C1 segment of cervical spinal cord (tissue), 14 donors: ENCODE measurements at places on chromosomes 1 and 21.

DNA sequence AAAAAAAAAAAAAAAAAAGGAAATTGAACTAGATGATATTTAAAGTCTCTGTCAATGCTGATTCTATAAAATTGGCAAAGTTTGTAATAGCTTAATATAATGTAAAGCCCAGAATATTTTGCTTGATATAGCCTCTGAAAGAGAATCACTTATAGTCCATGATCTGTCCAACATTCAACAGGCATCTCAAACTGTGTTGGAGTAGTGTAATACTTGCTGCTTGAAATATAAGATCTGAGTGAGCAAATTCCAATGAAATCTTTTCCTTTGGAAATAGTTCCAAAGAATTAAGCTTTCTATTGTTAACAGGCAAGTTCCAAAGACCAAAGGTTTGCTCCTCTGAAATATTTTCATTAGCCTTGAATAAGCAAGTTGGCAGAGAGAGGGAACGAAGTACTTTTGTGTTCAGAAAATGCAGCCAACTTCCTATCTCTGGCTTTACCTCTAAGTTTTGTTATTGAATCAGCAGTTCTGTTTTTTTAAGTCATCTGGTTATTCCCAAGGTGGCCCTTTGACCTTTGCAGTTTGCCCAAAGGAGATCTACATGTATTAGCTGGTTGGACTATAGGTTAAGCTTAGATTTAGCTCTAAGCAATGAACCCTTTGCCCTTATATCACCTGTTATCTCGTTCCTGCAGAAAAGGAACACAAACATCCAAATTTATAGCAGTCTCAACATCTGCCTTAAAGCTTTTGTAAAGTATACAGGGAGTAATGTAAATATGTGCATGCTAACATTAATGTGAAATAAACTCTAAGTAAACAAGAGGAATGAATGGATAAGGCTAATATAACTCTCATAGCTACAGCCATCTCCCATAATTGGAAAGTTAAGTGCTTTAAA lies 24.4 kb upstream of the CEP350 start:
- no peak for DNase-seq

GRCh38 chr1:25073640-25074270 lies 143.7 kb upstream of the RUNX3 start:
- no peak for DNase-seq

DNA sequence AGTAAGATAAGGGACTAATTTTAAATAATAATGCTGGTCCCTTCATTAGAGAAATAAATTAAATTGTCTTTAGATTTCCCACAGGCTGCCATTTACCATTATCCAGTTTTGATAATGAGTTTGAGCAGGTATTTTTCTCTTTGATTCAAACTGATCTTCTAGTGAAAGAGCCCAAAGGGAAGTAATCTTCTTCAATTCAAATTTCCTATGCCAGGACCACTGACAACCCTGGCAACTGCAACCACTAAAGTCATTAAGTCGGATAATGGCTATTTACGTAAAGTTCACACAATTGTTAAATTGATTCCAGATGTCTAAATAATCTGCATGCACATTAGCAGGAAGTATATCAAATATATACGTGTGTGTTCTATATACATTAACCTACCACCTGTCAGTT lies 399.3 kb downstream of the PTPRC start:
- no peak for DNase-seq

GRCh38 chr1:194159941-194160340 lies 973.5 kb upstream of the B3GALT2 start:
- no peak for DNase-seq

DNA sequence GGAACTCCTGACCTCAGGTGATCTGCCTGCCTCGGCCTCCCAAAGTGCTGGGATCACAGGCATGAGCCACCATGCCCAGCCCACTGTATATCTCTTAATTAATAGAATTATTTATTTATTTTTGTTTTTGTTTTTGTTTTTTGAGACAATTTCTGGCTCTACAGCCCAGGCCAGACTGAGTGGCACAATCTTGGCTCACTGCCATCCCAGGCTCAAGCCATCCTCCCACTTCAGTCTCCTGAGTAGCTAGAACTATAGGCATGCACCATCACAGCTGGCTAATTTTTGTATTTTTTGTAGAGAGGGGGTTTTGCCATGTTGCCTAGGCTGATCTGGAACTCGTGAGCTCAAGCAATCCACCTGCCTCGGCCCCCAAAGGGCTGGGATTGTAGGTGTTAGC lies 15.7 kb upstream of the WDTC1 start:
- DNase-seq: no peak

DNA sequence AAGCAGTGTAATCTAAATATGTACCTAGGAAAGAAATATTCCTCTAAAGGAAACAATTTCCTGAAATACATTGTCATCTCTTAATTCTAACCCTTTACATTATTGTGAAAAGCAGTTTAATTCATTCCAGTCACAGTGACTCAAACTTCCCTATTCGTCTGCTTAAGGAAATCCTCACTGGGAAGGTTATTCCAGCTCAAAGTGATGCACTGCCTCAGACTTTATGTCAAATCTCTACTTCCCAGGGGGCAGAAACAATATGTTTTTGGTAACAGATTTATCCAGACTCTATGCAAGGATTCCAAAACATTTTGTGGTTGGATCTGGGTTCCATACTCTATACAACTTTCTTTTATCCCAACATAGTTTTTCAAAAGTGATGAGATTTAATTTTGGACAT lies 145.2 kb downstream of the NTMT2 start:
- DNase-seq: no peak
